ENCODE measurements at places on chromosomes 7 and 10.

DNA sequence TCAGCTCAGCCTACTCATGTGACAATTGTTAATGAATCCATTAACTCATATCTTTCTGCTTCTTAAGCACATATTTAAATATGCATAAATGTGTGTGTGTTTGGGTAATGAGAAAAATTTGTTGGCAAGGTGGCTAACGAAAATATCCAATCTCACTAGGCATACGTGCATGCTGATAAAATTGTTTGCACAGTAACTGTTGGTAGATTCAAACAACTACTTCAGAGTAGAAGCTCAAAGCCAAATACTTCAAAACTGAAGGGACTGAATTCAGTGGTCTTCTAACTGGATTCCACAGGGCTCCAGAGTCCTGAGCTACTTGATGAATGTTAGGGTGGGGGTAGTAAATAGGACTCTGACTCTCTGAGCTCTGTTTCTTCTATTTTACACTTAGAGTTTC, 757.0 kb downstream of the GRM8 start:
- no peak overlapping the region for H3K4me3 ChIP-seq
- no peaks in the 10 kb centered on the region for H3K36me3 ChIP-seq
- H3K27me3 ChIP-seq, result no peaks in the 10 kb centered on the region
- no peaks in the 10 kb centered on the region for H3K4me1 ChIP-seq

DNA sequence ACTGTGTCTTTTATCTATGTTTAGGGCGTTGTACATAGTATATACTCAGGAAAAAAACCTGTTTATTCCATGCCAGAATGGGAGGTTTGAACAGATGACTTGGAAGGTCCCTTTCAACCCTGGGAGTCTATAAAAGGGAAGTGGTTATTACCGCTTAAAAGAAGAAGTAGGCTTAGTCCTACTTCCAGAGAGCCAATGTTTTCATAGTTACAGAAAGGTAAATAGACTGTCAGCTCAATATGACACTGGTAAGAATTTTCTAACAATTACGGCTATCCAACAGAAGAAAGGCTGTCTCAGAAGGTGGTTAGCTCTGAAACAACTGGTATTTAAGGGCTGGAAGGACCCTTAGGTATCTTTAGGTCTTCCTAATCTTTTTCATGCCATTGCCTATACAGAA, 1.1 kb upstream of the TFAM start:
- H3K27me3 ChIP-seq, result no peaks in the 10 kb centered on the region
- H3K4me1 ChIP-seq, result no peaks in the 10 kb centered on the region
- H3K36me3 ChIP-seq, result peaks cover 14% of the 10 kb centered on the region
- peak overlapping the region; percentile 93 for H3K27ac ChIP-seq

DNA sequence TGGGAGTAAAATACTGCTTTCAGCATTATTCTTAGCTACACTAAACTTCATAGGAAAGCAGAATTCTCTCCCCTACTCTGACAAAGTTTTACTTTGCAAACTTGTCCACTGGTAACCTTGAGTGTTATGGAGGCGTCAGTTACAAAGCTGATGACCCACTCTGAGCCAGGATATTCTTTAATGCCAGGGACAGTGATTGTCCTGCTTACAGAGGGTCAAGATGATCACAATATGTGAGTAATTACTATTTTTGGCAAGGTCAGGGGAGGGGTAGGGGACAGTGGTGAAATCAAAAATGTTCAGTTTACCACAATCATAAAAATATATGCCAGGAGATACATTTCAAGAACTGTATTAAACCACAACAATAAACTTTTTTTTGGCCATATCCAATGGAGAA, 520.6 kb downstream of the SUGCT start:
- DNase-seq, result no peak
- no peaks in the 10 kb centered on the region for H3K27me3 ChIP-seq
- no peak overlapping the region for H3K27ac ChIP-seq
- H3K36me3 ChIP-seq, result no peaks in the 10 kb centered on the region
- H3K4me1 ChIP-seq, result peaks cover 13% of the 10 kb centered on the region

GRCh38 chr7:139838876-139839275, 9.8 kb downstream of the TBXAS1 start:
- H3K27me3 ChIP-seq, result no peaks in the 10 kb centered on the region
- H3K4me1 ChIP-seq, result no peaks in the 10 kb centered on the region
- no peak for DNase-seq
- H3K27ac ChIP-seq, result no peak overlapping the region
- H3K4me3 ChIP-seq, result no peak overlapping the region
- H3K36me3 ChIP-seq, result no peaks in the 10 kb centered on the region

- H3K27me3 ChIP-seq, result no peaks in the 10 kb centered on the region
- H3K4me3 ChIP-seq, result no peak overlapping the region
- H3K4me1 ChIP-seq, result peaks cover 30% of the 10 kb centered on the region
Observed at GRCh38 chr7:30840141-30841024, 69.2 kb downstream of the MINDY4 start.

DNA sequence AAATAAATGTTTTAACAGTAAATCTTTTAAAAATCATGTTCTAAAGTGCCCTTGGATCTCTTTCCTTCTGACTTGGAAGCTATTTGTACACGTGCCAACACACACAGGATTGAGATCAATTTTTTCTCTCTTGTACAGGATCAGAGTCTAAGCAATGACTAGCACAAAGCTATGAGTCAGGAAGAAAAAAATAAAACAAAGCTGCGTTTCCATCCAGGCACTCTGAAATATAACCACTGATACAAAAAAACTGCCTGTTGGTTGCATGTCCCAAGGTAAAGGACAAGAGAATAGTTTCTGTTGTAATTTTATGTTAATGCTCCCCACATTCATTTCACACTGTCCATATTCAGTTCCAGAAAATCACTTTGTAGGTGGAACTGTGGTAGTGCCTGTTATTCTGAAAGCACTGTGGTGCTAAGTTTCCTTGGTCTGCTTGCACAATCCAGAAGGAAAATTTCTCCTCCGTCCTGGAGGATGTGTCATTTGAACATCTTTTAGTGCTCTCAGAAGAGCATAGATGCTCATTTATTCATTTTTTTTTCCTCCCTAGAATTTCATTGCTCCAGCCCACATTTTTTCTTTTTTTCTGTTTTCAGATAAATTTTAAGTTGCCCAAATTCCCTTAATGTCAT, 113.4 kb downstream of the PLXDC2 start:
- H3K4me1 ChIP-seq, result peaks cover 47% of the 10 kb centered on the region
- DNase-seq, result no peak
- H3K36me3 ChIP-seq, result no peaks in the 10 kb centered on the region

GRCh38 chr10:34080485-34081346, 734.4 kb downstream of the PARD3 start:
- H3K27ac ChIP-seq, result no peak overlapping the region
- DNase-seq, result no peak
- H3K27me3 ChIP-seq, result no peaks in the 10 kb centered on the region
- no peak overlapping the region for H3K4me3 ChIP-seq
- no peaks in the 10 kb centered on the region for H3K36me3 ChIP-seq
- peaks cover 13% of the 10 kb centered on the region for H3K4me1 ChIP-seq

DNA sequence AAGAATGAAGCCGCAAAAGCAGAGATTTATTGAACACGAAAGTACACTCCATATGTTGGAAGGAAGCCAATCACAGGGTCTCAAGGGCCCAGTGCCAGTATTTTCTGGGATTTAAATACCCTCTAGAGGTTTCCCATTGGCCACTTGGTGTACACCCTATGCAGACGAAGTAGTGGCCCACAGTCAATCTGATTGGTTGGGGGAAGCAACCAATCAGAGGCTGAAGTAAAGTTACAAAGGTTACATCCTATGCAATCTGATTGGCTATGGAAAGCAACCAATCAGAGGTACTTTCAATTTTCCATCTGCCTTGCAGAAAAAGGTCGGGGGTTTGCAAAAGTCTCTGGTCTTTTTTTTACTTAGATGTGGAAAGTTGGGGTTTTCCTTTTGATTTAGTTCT, 481.3 kb upstream of the NRP1 start:
- no peaks in the 10 kb centered on the region for H3K4me1 ChIP-seq
- no peaks in the 10 kb centered on the region for H3K36me3 ChIP-seq
- H3K4me3 ChIP-seq, result no peak overlapping the region

GRCh38 chr10:61897671-61898434, 3.6 kb upstream of the ARID5B start:
- H3K27ac ChIP-seq, result peak overlapping the region; percentile 56
- H3K4me3 ChIP-seq, result peak overlapping the region; percentile 49
- H3K36me3 ChIP-seq, result no peaks in the 10 kb centered on the region
- peaks cover 20% of the 10 kb centered on the region for H3K4me1 ChIP-seq
- no peak for DNase-seq
- no peaks in the 10 kb centered on the region for H3K27me3 ChIP-seq

DNA sequence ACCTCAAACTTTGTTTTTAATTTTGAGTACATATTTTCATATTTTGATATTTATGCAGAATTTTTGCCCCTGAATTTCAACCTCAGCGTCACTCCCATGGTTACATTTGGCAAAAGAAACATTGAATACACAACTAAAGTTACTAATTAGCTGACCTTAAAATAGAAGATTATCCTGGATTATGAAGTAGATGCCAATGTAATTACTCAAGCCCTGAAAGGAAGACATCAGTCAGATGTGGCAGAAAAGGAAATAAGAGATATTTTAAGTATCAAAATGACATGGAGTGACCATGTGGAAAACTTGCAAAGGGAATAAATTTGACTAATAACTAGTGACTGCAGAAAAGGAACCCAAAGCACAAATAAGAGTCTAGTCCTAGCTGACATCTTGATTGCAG, 701.3 kb upstream of the KCND2 start:
- H3K27me3 ChIP-seq, result no peaks in the 10 kb centered on the region
- no peaks in the 10 kb centered on the region for H3K36me3 ChIP-seq
- no peaks in the 10 kb centered on the region for H3K4me1 ChIP-seq
- no peak overlapping the region for H3K4me3 ChIP-seq
- H3K27ac ChIP-seq, result no peak overlapping the region
- DNase-seq, result no peak

DNA sequence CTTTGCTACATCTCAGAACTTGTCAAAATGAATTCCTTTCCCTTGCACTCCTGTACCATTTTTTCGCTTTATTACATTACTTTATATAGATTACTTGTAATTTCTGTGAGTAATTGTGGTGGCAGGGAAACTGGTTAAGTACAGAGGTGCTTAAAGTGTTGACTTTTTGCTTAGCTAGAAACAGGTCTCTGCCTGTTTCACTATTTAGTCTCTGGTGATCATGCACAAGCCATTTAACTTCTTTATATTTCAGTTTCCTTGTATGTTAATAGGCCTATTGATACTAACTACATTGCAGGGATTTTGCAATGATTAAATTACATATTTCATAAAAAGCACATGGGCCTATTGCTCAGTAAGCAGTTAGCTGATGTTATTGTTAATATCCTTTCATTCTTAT, 233.8 kb downstream of the PRKG1 start:
- peak overlapping the region; percentile 11 for H3K27ac ChIP-seq
- H3K4me1 ChIP-seq, result peaks cover 60% of the 10 kb centered on the region
- no peaks in the 10 kb centered on the region for H3K36me3 ChIP-seq

DNA sequence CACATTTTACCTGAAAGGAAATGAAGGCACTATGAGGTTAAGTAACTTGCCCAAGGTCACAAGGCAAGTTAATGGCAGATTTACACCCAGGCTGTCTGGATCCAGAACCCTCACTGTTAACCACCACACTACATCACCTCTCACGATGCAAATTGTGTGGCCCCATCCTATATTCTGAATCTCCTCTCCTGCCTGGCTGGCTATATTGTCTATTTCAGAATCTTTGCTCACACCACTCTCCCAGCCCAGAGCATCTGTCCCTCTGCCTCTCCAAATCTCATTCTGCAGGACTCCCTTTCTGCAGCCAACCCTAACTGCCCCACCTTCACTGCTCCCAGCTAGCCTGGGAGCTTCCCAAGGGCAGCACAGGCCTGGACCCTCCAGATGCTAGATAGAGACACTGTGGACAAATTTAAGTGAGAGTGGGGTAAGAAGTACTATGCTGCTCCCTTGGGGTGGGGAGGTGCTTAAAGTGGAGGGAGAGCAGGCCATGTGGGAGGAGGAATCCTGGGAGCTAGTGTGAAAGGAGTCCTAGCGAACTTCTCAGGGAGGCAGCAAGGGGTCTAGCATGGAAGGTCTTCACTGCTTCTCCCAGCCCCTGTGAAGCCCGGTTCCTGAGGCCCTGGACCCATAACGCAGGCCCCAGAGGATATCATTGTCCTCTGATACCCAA, 786 bp downstream of the CUEDC2 start:
- no peak for DNase-seq
- peak overlapping the region; percentile 98 for H3K4me3 ChIP-seq
- H3K27ac ChIP-seq, result peak overlapping the region; percentile 79
- H3K36me3 ChIP-seq, result no peaks in the 10 kb centered on the region

- H3K4me3 ChIP-seq, result peak overlapping the region; percentile 6
- peak; percentile 81 for DNase-seq
- no peaks in the 10 kb centered on the region for H3K36me3 ChIP-seq
- peaks cover 14% of the 10 kb centered on the region for H3K4me1 ChIP-seq
- H3K27me3 ChIP-seq, result no peaks in the 10 kb centered on the region
Observed at GRCh38 chr10:3248526-3249306, 76.1 kb upstream of the PITRM1 start.

DNA sequence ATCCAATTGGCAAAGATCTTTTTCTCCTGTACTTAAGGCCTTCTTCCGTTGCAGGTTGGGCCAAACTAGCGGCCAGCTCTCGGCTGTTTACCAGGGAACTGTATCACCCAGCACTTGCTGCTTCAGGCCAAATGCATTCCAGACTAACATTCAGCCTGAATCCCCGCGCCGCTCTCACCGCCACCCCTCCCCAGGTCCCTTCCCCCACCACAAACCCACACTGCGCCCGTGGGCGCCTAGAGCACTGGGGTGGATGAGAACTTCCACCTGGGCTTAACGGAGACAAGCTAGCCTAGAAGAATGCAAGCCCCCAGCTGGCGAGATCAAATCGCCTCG, 676 bp downstream of the TCAF1 start:
- peak overlapping the region; percentile 84 for H3K27ac ChIP-seq
- H3K4me1 ChIP-seq, result no peaks in the 10 kb centered on the region
- DNase-seq, result no peak
- H3K4me3 ChIP-seq, result peak overlapping the region; percentile 78
- no peaks in the 10 kb centered on the region for H3K27me3 ChIP-seq

DNA sequence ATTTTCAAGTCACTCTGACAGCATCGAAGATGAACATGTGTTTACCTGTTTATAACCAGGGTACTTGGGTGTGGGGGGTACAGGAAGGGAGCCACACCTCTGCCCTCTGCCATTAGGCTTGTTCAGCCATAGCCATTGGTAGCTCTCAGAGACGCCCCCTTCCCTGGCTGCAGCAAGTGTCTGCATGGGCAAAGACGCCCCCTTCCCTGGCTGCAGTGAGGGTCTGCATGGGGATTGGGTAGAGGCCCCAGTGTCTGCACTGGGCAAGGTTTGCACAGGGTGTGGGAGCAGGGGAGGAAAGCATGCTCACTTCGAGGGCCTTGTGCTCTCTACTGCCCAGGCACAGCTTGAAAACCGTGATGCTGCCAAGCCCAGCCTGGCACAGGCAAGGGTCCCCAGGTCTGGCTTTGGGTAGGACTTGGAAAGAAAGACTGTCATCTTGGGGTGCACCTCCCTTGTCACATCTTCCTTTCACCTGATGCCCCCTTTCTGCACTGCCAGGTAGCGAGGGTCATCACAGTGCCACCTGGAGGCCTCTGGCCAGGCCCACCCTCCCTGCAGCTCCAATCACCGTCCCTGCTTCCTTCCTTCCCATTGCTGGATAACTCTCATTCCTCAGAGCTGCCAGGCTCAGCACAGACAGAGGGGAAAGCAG, 3.7 kb downstream of the TMEM225B start:
- DNase-seq, result no peak
- H3K36me3 ChIP-seq, result no peaks in the 10 kb centered on the region
- no peaks in the 10 kb centered on the region for H3K27me3 ChIP-seq
- no peak overlapping the region for H3K27ac ChIP-seq
- H3K4me3 ChIP-seq, result no peak overlapping the region
